ENCODE measurements at places on chromosomes 6 and 20.

DNA sequence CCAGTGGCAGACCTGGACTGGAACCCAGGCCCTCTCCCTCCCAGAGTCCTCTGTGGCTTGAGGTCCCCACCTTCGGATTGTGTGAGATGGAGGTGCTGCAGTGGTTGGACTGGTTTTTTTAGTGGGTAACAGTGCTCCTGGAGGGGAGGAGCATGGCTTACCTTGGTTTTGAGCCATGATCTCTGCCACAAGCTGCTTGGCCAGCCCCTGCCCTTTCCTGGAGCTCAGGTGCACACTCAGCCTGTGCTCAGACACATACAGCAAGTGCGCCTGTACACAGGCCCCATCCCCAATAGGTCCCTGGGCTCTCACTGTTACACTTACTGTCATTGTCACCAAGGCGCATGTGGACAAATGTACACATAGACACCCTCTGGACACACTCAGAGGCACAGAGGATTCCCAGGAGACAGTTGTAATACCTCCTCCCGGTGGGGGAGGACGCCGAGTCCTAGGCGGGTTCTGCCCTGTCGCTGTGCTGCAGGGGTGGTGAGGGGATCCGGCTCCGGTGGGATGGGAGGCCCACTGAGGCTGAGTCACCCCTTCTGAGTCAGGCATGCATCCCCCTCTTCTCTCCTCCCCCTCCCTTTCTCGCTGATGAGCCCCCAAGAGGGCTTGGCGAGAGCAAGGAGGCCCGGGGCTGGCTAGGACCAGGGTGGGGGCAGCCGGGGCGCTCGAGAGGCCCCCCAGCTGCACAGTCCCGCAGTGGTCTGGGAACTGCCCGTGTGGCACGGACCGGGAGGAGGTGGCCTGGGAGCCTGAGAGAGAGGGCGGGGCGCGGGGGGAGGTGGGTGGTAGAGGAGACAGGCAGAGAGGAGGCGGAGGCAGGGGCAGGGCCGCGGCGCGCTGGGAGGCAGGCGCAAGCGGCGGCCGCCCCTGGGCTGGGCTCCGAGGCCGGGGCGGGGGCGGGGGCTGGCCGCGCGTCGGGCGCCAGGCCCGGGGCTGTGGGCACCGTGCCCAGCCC, 522 bp upstream of the EPB41L1 start:
- DNase-seq = peak; percentile 32

GRCh38 chr6:3231247-3232016, 4.0 kb upstream of the TUBB2B start:
- no peak for DNase-seq

DNA sequence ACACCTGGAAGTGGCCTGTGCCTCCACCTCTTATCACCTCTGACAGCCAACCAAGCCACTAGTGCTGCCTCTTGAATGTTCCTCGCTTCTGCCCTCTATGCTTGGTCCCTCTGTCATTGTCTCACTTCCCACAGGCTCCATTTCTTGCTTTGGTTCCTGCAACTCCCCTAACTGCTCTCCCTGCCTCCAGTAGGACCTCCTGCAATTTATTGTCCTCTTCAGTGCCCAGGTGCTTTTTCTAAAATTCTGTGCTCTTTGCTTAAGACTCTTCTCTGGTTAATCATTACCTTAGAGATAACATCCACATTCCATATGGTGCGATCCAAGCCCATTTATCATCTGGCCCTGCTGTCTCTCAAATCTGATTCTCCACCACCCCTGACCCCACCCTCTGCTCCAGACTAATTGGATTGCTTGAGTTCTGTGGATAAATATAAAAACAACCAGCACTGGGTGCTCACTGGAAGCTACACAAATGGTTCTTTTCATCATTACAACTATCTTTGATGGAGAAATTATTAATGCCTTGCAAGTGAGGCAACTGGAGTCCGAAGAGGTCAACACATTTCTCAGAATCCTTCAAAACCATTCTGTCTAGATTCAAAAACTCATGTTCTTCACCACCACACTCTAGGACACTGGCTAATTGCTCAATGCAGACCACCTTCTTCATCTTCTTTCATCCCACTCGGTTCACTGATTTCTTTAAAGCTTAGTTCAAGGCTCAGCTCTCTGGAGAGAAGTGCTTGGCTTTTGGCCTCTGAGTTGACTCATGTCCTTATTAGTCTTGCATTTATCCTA, 47.2 kb downstream of the FOXA2 start:
- no peak for DNase-seq

DNA sequence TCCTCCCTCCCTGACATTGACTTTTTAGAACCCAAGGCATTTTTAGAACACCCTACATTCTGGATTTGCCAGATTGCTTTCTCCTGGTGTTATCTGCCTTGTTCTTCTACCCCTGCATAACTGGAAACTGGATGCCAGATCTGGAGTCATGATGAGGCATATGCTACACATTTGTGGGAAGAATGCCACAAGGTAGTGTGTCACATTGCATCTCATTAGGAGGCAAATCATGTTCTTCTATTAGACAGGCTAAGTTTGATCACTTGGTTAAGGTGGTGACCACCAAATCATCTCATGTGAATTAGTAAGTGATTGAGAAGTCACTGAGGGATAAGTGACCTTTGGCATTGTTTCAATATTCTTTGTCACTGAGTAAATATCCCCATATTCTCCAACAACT, 12.9 kb upstream of the NKX2-2 start:
- DNase-seq = no peak

DNA sequence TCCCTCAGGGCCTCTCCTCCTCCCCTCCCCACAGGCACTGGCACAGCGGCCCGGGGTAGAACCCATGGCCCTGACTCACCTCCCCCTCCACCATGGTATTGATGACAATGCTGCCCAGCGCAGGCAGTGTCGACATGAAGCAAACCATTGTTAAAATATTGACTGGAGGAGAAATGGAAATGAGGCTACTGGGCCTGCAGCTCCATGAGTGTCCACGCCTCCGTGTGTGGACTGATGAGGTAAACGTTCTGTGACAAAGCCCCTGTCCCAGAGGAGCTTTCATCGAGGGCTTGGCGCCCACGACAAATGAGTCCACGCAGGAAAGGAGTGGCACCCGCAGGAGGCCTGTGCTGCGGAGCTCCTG, 402.7 kb downstream of the TAF4 start:
- DNase-seq = no peak

DNA sequence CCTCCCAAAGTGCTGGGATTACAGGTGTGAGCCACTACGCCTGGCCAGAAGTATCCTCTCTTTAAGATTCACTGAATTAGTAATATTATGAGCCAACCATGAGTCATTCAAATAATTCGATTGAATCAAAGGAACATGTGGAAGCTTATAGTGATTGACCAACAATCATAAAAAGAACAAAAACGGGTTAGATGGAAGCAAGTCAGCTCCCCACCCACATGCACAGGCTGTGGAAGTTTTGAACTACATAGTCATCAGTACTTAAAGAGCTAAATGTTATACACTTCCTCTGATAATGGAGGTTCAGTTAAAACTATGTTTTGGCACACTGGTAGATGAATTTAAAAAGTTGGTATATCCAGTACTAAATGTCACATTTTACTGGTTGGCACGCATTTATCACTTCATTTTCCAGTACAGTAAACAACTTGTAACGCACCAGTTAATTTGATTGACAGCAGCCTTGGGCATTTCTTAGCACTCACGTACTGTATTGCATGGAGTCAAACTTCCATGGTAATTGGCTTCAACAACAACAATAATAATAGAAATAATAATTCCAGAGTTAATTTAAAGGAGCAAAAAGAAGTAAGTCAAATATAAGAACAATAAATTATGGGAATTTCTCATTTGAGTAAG, 1107.3 kb upstream of the MAP3K7 start:
- no peak for DNase-seq

GRCh38 chr20:12434672-12435071, 517.0 kb downstream of the BTBD3 start:
- DNase-seq = no peak

DNA sequence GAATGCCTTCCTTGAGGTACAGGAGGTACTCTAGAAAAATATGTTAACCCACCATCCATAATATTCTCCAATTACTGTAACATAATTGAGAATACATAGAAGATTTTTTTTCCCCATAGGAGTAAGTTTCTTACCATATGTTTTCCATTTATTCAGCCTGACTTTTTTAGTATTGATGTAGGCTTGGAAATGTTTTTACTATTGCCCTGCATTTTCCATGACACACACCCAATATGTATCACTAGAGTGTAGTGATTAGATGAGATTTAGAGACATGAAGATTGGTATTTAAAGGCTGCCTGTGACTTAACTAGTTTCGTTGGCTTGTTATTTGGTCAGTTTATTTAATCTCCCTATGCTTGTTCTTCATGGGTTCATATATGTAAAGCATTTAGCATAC, 39.5 kb downstream of the KCNQ5 start:
- DNase-seq = no peak

- no peak for DNase-seq
Observed at GRCh38 chr20:21105429-21106170, 558 bp downstream of the LINC00237 start.

DNA sequence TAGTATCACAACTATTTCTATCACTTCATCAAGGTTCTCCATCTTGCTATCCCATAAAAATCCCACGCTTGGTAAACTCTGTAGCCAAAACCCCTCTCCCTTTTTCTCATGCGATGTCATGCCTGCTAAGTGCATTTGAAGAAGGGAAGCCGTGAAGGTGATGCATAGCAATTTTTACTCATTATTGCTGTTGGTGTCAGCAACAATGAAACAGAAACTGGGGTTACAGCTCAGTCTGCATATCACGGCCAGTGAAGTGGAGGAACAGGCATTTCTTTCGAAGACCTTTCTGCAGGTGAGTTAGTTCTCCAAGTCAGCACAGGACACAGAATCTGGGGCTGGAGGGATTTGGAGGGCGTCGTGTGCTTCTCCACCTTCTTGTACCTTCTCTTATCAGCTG, 5.8 kb downstream of the UNC93A start:
- DNase-seq = no peak

DNA sequence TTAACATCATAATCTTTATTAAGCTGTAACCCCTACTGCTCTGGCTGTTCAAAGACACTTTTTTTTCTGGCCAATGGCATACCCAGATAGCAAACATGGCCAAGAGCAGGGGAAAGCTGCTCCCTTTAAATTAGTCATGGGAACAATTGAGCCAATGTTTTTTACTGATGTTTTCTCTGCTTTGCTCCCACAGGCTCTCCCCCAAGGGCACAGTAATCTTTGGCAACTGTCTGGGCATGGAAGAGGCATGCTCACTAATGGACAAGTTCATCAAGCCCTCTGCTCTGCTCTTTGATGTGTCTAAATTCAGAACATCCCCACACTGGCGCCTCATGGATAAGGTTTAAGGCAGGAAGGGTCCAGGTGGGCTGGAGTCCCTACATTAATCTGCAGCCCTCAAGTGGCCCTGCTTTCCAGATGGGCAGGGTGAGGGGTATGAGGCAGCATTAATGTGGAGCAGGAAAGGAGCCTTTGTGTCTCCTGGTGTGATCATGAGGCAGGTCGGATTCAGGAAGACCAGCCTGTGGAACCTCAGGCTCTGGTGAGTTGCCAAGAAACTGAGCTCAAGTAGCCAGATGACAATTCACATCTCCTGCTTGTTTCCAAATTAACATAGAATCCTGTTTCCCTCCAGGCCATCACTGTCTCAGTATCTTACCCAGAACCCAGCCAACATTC, 227.0 kb upstream of the CST7 start:
- DNase-seq = no peak

GRCh38 chr6:62357835-62358234, 71.8 kb upstream of the KHDRBS2 start:
- no peak for DNase-seq

GRCh38 chr6:79421707-79422484, 115.3 kb downstream of the LCA5 start:
- no peak for DNase-seq

GRCh38 chr20:39638731-39639130, 676.6 kb downstream of the DHX35 start:
- no peak for DNase-seq

- no peak for DNase-seq
Observed at GRCh38 chr6:135880066-135880972, 28.8 kb downstream of the PDE7B start.

DNA sequence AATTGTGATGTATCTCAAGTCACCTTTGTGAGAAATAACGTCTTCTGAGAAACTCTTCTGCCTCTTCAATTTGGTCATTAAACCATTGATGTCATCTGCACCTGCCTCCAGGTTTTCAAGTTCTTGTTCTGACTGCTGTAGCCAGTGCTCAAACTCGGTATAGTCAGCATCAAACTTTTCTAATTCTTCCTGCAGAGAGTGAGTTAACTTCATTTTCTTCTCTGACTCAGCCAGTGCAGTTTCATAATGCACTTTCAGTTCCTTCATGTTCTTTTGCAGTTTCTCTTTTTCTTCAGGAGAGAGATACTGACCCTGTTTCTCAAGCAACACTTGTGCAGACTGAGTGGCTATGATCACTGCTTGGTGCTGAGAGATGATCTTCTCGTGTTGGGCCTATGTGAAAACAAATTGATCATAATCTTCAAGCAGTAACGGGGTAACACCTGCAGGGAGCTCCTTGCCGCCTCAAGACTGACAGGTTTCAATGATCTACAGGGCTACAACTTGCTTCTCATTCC, 48.8 kb downstream of the DST start:
- no peak for DNase-seq

- DNase-seq = no peak
Observed at GRCh38 chr6:100665041-100665380, 200.3 kb upstream of the SIM1 start.

DNA sequence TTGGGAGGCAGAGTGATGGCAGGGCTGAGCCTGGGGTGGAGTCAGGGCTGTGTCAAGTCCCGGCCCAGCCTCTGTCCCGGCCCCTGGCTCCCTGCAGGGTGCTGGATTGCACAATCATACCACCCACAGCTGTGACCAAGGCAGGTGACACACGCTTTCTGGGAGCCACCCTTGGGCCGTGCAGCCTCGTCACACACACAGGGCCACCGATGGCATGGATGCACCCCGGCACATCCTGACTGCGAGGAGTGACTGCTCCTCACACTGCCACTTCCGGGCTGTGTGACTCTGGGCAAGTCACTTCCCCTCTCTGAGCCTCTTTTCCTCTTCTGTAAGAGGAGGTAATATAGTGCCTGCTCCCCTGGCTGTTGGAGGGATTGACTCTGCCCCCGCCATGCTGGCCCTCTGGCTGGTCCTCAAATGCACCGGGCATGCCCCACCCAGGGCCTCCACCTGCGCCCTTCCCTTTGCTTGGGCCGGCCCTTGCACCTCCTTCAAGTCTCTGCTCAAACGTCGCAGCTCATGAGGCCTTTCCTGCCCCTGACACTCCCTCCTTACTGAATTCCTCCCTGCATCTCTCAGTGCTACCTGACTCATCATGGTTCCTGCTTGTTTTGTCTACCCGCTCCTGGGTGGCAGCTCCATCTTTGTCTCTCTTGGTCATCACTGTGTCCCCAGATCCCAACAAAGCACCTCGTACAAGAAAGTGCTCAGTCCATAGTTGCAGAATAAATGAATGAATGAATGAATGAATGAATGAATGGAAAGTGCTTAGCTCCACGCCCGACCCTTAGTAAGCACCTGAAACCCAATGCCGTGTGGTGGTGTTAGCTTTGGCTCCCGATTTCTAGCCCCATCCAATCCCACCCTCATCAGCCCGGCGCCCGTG, 93.5 kb downstream of the CEBPB start:
- peak; percentile 58 for DNase-seq

DNA sequence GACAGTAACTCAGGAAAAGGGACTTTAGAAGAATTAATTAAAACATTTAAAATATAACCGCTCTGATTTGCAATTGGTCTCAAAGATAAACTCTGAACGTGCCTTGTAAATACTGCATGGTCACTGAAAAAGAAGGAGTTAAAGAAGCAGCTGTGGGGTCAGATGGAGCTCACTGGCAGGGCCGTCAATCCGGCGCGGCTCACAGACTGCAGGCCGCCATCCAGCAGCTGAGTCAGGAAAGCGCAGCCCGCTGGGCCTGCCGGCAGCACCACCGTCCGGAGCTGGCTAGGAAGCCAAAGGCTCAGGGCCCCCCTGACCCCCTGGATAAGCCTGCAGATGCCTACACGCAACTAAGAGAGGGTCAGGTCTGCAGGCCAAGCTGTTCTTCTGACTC, 54.2 kb upstream of the FRMD1 start:
- no peak for DNase-seq
